Ascending aorta (tissue), 2 donors: ENCODE measurements at places on chromosomes 5 and 9.

DNA sequence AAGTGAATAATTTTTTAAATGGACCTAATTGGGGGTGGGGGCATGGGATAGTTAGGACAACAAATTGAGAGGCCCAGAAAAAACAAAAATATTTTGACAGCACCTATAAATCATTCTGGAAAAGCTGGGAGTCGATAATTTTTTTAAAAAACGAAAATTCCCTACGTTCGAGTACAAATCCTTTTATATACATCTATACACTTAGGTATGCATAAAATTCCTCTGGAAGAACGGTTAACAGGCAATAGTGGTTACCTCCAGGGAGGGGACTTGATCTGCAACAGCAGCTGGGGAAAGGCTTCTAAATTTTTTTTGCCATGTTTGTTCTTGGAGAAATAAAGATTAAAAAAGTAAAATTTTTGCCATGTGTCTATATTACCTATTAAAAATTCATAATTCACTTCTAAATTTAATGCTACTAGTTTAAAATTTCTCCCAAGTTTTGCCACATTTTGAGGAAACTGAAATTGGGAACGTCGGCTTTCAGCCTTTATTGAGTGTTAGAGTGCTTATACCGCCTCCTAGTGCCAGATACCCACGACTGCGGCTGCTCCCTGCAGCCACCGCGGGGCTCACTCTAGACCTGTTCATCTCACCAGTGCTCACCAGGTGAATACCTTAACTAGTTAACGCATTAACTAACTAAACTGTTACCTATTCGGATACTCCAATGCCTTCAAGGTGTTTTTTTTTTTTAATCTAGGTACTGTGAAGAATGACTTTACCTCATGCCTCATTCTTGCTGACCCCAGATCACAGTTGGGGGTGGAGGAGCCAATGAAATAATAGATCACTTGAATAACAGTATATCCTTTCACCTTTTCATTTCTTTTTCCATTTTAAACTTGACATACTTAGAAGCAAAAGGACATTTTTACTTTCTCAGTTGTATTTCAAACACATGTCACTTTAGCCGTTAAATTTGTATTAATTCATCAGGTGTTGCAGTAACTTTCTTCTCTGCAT lies 1.8 kb upstream of the BHMT start:
- peaks cover 9% of the 10 kb centered on the region for H3K27me3 ChIP-seq
- H3K27ac ChIP-seq = no peak overlapping the region
- H3K4me3 ChIP-seq = no peak overlapping the region

GRCh38 chr5:65907135-65907534 lies 19.2 kb upstream of the ERBIN start:
- H3K4me1 ChIP-seq = no peaks in the 10 kb centered on the region
- no peak overlapping the region for H3K27ac ChIP-seq
- H3K27me3 ChIP-seq = no peaks in the 10 kb centered on the region
- no peaks in the 10 kb centered on the region for H3K36me3 ChIP-seq
- no peak for DNase-seq
- H3K4me3 ChIP-seq = no peak overlapping the region

DNA sequence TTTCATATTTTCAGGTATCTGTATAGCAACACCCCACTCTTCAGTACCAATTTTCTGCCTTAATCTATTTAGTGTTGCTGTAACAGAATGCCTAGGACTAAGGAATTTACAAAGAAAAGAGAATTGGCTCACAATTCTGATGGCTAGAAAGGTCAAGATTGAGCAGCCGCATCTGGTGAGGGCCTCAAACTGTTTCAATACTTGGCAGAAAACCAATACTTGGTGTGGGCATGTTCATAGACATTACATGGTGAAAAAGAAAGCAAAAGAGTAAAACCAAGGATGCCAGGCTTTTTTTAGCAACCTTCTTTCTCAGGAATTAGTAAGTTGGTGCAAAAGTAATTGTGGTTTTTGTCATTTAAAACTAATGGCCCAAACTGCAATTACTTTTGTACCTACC lies 1041.1 kb upstream of the CDH6 start:
- no peak overlapping the region for H3K27ac ChIP-seq
- no peak overlapping the region for H3K4me3 ChIP-seq
- H3K36me3 ChIP-seq = no peaks in the 10 kb centered on the region
- H3K4me1 ChIP-seq = no peaks in the 10 kb centered on the region
- no peaks in the 10 kb centered on the region for H3K27me3 ChIP-seq
- no peak for DNase-seq

GRCh38 chr5:18829539-18829938 lies 1158.5 kb downstream of the CDH18 start:
- no peaks in the 10 kb centered on the region for H3K27me3 ChIP-seq
- H3K36me3 ChIP-seq = no peaks in the 10 kb centered on the region
- DNase-seq = no peak
- H3K27ac ChIP-seq = no peak overlapping the region

DNA sequence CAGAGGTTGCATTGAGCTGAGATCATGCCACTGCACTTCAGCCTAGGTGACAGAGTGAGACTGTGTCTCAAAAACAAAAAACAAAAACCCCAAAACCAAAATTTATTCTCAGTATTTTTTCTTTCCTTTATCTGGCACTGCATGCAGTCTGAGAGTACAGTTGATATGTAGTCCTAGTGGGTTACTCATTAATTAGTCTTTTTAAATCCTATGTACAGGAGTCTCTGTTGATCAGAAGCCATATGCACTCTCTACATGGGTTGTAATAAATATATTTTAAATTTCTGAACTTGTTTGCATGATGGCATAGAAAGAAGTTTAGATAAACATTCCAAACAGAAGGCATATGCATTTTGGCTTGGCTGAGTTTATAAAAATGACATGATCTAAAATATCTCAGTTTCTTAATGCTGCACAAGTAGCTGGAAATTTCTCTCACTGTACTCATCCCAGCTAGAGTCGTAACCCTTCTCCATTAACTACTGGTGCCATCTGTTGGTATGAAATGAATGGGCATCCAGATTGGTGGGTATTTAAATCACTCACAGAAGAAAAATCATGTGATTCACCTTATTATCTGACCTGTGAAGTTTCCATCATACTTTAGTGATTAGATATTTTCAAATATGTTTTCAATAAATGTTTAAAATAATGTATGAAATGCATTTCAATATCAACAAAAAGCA lies 284.8 kb downstream of the CTNND2 start:
- DNase-seq = no peak
- no peaks in the 10 kb centered on the region for H3K36me3 ChIP-seq
- no peaks in the 10 kb centered on the region for H3K4me1 ChIP-seq
- H3K4me3 ChIP-seq = no peak overlapping the region
- no peak overlapping the region for H3K27ac ChIP-seq
- H3K27me3 ChIP-seq = no peaks in the 10 kb centered on the region
